ENCODE measurements at places on chromosomes 2 and 18.

- no peaks in the 10 kb centered on the region for H3K27me3 ChIP-seq
- H3K36me3 ChIP-seq: no peaks in the 10 kb centered on the region
- H3K4me1 ChIP-seq: no peaks in the 10 kb centered on the region
- H3K27ac ChIP-seq: no peak overlapping the region
- H3K4me3 ChIP-seq: no peak overlapping the region
These were observed 123.2 kb downstream of the PTH2R start for GRCh38 chr2:208529796-208530195.

DNA sequence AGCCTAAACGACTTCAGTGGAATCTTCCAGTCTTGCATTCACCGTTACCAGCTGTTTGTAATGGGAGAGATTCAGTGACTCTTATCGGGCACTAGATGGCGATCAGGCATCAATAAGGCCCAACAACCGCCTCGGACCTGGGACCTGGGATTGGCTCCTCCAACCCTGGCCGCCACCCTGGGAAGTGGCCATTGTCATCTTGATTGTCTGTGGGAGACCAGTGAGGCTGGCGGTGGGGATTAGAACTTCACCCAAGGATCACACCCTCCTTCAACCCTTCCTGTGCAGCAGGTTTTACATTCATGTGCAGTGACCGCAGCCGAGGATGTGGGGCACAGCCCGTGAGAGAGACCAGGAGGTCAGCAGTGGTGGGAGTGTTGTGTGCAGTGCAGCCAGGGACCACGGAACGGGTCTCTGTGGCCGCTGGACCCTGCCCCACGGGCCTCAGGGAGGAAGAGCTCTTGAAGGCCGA, 85.3 kb downstream of the SPP2 start:
- no peaks in the 10 kb centered on the region for H3K36me3 ChIP-seq
- H3K27ac ChIP-seq: no peak overlapping the region
- DNase-seq: peak; percentile 66
- peaks cover 7% of the 10 kb centered on the region for H3K4me1 ChIP-seq
- peaks cover 1% of the 10 kb centered on the region for H3K27me3 ChIP-seq

GRCh38 chr2:185990861-185991525, 252.4 kb downstream of the FSIP2 start:
- no peak overlapping the region for H3K27ac ChIP-seq
- no peak for DNase-seq
- no peaks in the 10 kb centered on the region for H3K27me3 ChIP-seq
- H3K36me3 ChIP-seq: no peaks in the 10 kb centered on the region
- H3K4me1 ChIP-seq: peaks cover 6% of the 10 kb centered on the region
- no peak overlapping the region for H3K4me3 ChIP-seq

DNA sequence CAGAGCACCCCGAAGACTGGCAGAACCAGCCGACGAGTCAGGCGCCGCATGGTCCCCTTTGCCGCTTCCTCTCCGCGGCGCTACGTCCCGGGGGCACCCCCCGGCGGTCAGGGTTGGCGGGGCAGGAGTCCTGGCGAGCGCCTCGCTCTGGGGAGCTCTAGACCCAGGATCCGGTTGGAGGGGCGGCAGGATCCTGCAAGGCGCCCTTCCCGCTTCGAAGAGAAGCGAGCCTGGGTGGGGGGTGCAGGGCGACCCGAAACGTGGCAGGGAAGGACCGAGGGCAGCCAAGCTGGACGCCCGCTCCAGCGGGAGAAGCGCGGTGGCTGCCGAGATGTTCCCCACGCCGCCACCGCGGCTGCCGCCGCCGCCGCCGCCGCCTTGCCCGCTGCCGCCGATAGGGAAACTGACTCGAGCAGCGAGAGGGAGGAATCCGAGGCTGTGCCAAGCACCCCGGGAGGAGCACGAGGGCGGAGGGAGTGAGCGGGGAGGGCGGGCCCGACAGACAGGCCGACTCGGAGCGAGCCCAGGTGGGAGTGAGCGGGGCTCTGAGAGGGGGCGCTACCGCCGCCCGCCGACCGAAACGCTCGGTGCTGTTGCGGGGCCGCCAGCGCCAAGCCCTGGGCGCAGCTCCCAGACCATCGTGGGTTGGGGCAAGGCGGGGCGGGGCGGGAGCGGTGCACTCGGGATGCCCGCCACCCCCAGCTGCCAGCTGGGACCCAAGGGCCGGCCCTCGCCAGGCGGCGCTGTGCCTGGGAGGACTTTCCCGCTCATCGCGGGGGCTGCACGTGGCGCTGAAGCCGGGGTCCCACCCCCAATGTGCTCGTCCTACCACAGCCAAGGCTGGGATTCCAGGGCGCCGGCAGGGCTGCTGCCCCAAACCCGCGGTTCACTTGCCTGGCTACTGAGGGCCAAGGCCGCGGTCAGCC, at the start of gene GALNT14:
GALNT14 (minus strand) TSS at position 404 of the 926 bp plus-strand sequence; CDS start at position 50, 354 bp downstream.
- peak within 1 kb of the TSS; percentile 87 for H3K4me3 ChIP-seq
- DNase-seq: peak; percentile 84
- H3K36me3 ChIP-seq: peaks cover 4% of the 10 kb centered on the region
- H3K27ac ChIP-seq: no peak within 1 kb of the TSS

DNA sequence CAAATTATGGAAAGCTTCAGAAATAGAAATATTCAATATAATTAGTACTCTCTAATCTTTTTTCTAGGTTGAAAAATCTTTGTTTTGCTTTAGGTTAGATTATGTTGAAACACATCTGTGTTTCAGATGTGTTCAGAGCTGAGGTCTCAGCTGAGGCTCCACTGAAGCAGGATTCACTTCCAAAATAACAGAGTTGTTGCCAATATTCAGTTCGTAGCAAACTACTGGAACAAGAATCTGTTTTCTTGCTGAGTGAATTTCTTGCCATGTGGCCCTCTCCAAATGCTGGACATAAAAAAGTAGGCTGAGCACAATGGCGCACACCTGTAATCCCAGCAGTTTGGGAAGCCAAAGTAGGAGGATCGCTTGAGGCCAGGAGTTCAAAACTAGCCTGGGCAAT, 8.7 kb downstream of the PHOSPHO2 start:
- no peaks in the 10 kb centered on the region for H3K27me3 ChIP-seq
- H3K36me3 ChIP-seq: no peaks in the 10 kb centered on the region
- no peak overlapping the region for H3K27ac ChIP-seq
- H3K4me3 ChIP-seq: no peak overlapping the region
- DNase-seq: no peak
- H3K4me1 ChIP-seq: no peaks in the 10 kb centered on the region

DNA sequence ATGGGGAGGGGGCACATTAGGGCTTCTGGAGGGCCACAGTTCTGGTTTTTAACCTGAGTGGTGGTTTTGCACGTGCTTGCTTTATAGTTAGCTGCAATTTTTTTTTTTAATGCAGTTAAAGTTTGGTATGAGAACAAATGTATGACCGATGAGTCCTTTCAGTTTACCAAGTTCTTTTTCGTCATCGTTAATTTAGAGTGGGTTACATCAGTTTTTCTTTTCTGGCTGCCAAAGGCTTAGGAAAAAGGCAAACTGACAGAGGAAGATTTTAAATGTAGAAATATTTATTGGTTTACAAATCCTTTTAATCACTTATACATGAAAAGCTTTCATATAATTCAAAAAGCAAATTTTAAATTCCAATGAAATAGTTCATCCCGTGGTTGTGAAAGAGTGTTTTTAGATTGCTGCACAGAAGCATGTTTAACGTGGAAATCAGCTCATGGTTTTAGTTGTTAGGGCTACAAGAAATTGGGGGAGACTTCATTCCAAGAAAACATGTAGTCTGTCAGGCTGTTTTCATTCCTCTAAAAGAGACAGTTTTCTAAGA, 82.9 kb downstream of the MSH2 start:
- H3K4me3 ChIP-seq: no peak overlapping the region
- H3K36me3 ChIP-seq: peaks cover 10% of the 10 kb centered on the region
- no peak for DNase-seq
- H3K27me3 ChIP-seq: peaks cover 4% of the 10 kb centered on the region

GRCh38 chr2:51027442-51027841, 4.5 kb downstream of the NRXN1 start:
- H3K27ac ChIP-seq: no peak overlapping the region
- H3K27me3 ChIP-seq: peaks cover 2% of the 10 kb centered on the region
- peaks cover 7% of the 10 kb centered on the region for H3K4me1 ChIP-seq
- H3K4me3 ChIP-seq: no peak overlapping the region
- H3K36me3 ChIP-seq: peaks cover 3% of the 10 kb centered on the region
- no peak for DNase-seq

GRCh38 chr2:164593959-164594358, 27.3 kb downstream of the GRB14 start:
- peak overlapping the region; percentile 74 for H3K27ac ChIP-seq
- H3K4me1 ChIP-seq: peaks cover 36% of the 10 kb centered on the region
- H3K36me3 ChIP-seq: peaks cover 5% of the 10 kb centered on the region
- no peak for DNase-seq

GRCh38 chr2:222572751-222573174, 83.1 kb downstream of the FARSB start:
- DNase-seq: no peak
- H3K27ac ChIP-seq: no peak overlapping the region
- H3K27me3 ChIP-seq: no peaks in the 10 kb centered on the region
- H3K36me3 ChIP-seq: no peaks in the 10 kb centered on the region
- peaks cover 5% of the 10 kb centered on the region for H3K4me1 ChIP-seq

GRCh38 chr2:18903750-18904149, 314.4 kb upstream of the NT5C1B start:
- H3K36me3 ChIP-seq: no peaks in the 10 kb centered on the region
- H3K4me3 ChIP-seq: no peak overlapping the region
- H3K27ac ChIP-seq: no peak overlapping the region
- H3K4me1 ChIP-seq: peaks cover 5% of the 10 kb centered on the region

GRCh38 chr2:101967826-101968513, 23.8 kb upstream of the IL1R2 start:
- H3K4me1 ChIP-seq: peaks cover 8% of the 10 kb centered on the region
- no peak for DNase-seq
- peaks cover 2% of the 10 kb centered on the region for H3K27me3 ChIP-seq

DNA sequence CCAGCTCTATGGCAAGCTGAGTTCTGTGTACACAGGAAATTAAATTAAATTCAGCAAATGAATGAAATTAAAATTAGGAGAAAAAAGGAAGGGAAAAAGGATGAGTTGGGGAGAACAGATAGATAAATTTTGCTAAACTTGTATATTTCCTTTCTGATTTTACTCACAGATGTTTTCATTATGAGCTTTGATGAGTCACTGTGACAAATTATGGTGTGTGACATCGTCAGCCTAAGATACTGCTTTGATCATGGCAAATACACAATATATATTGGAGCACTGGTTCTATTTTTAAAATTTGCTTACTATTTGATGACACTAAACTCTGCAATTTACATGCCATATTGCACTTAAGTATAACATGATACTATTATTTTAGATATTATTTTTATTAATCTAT, 464.6 kb upstream of the SPHKAP start:
- H3K27ac ChIP-seq: no peak overlapping the region
- no peak for DNase-seq
- no peaks in the 10 kb centered on the region for H3K27me3 ChIP-seq
- H3K4me1 ChIP-seq: no peaks in the 10 kb centered on the region
- no peak overlapping the region for H3K4me3 ChIP-seq
- no peaks in the 10 kb centered on the region for H3K36me3 ChIP-seq

DNA sequence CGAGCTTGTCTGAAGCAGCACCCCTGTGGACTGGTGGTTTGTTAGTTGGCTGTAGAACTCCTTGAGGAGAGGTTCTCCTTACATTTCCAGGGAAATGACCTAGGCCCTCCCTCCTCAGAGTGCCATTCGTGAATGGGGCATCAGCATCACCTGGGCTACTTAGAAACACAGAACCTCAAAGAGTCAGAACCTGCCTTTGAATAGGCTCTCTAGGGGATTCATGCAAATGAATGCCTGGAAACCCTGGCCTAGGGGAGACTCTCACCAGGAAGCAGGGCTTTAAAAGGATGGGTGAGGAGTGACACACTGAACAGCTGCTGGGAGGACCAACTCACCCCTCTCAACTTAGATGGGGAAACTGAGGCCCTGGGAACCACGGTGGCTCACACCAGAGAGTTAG, 2.1 kb upstream of the MOCOS start:
- peaks cover 18% of the 10 kb centered on the region for H3K27me3 ChIP-seq
- peaks cover 35% of the 10 kb centered on the region for H3K4me1 ChIP-seq
- peaks cover 8% of the 10 kb centered on the region for H3K36me3 ChIP-seq
- H3K4me3 ChIP-seq: no peak overlapping the region

DNA sequence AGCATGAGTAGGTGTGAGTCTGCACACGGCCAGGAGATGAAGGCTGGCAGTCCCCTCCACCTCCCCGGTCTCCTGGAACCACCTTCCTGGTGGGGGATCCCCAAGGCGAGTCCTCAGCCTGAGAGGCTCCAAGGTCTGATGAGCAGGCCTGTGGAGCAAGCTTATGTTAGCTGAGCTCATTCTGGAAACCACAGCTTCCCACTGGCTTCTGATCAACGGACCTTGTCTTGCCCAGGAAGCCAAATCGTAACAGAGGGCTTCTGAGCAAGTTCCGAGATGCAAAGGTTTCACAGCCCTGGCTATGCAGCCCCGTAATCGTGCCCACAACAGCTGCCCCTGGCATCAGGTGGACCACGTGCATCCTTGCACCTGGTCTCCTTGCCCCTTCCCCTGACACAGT, 28.8 kb upstream of the GPR55 start:
- no peak overlapping the region for H3K4me3 ChIP-seq
- H3K27me3 ChIP-seq: peaks cover 7% of the 10 kb centered on the region
- DNase-seq: no peak
- no peak overlapping the region for H3K27ac ChIP-seq

DNA sequence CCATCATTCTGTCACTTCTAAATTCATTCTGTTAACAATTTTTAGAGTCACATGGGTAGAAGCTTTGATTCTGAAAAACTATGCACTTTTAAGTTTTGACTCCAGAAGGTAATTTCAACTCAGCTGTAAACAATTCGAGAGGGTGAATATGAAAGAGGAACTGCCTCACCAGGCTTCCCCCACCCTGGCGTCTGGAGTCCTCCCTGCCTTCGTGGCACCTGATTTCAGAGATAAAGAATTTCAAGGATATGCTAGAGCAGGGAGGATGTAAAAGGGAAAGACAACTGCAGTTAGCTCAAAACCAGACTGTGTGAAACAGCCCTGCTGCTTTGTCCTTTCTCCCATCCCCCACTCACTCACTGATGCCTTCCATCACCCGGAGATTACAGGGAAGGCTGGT, 40.7 kb downstream of the ONECUT2 start:
- peak overlapping the region; percentile 65 for H3K27ac ChIP-seq
- H3K4me3 ChIP-seq: no peak overlapping the region
- peaks cover 2% of the 10 kb centered on the region for H3K27me3 ChIP-seq

GRCh38 chr2:202171241-202171825, 67.1 kb downstream of the SUMO1 start:
- peak overlapping the region; percentile 4 for H3K4me3 ChIP-seq
- H3K27me3 ChIP-seq: peaks cover 3% of the 10 kb centered on the region
- DNase-seq: peak; percentile 38
- peaks cover 4% of the 10 kb centered on the region for H3K4me1 ChIP-seq
- no peak overlapping the region for H3K27ac ChIP-seq
